Fibroblast of the aortic adventitia (primary cell): ENCODE measurements at places on chromosomes 1 and 21. TPM values are rescaled to one million over a fixed set of nuclear protein-coding genes. Genes with fewer than 3 reads are reported as not detected.

DNA sequence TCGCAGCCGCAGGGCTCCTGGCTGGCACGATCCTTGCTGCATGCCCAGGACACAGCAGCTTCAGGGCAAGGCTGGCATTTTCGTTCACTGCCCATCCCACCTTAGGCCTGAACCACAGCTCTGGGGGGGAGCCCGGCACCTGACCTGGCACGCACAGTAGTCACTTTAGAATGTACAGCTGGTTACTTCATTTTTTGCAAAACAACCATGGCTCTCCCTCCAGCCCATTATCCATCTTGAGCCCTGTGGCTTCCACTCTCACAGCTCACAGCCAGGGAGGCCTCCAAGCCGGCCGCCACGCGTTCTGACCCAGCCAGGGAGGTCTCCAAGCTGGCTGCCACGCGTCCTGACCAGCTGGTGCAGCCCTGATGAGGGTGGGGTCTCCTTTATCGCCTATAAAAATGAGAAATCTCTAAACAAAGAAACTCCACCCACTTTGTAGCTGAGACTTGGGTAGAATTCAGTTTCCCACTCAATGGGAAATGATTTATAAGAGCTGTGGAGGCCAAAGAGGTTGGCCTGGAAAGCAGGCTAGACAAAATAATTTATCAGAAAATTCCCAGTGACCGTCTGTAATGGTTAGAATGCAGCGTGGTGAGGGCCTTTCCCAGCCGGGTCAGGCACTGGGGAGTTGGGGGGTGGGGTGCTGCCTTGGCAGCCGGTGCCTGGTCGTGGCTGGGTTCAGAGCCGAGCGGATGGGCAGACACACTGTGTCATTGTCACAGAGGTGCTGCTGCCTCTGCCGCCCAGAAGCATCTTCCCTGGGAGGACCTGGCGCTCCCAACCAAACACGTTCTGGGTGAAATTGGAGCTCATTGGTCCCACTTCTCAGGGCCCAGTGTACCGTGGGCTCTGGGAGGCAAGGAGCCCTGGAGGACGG lies 54.6 kb upstream of the ACTRT2 start:
- DNase-seq: no peak

DNA sequence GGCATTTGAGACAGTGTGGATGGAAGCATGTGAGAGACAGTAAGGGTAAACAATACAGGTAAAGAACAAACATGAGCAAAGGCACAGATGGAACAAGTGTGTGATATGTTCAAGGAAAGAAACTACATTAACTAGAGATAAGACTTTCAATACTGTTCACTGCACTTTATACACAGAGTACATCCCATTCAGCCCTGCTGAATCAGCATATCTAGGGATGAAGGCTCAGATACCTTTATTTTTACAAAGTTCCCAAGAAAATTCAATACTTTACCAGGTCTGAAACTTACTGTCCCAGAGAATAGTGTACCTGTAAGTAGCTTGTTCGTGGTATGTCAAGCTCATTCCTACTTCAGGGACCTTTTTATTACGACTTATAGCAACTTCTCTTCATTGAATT lies 122.5 kb downstream of the LHX4 start:
- DNase-seq: no peak

DNA sequence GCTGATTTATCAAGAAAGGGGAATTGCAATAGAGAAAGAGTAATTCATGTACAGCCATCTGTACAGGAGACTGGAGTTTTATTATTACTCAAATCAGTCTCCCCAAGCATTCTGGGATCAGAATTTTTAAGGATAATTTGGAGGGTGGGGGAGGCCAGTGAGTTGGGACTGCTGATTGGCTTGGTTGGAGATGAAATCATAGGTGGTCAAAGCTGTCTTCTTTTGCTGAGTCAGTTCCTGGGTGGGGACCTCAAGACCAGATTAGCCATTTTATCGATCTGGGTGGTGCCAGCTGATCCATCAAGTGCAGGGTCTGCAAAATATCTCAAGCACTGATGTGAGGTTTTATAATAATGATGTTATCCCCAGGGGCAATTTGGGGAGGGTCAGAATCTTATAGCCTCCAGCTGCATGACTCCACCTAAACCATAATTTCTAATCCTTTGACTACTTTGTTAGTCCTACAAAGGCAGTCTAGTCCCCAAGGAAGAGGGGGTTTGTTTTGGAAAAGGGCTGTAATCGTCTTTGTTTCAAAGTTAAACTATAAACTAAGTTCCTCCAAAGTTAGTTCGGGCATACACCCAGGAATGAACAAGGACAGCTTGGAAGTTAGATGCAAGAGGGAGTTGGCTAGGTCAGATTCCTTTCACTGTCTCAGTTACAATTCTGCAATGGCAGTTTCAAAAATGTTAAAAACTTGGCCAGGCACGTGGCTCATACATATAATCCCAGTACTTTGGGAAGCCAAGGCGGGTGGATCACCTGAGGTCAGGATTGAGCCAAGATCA lies 16.9 kb upstream of the RAB3B start:
- peak; percentile 78 for DNase-seq

The S100A2 gene
- total RNA-seq: 3.3 TPM in 1 of 2 replicates, not detected in the other

GRCh38 chr21:38833117-38833516 lies 27.4 kb downstream of the ETS2 start:
- no peak for DNase-seq

DNA sequence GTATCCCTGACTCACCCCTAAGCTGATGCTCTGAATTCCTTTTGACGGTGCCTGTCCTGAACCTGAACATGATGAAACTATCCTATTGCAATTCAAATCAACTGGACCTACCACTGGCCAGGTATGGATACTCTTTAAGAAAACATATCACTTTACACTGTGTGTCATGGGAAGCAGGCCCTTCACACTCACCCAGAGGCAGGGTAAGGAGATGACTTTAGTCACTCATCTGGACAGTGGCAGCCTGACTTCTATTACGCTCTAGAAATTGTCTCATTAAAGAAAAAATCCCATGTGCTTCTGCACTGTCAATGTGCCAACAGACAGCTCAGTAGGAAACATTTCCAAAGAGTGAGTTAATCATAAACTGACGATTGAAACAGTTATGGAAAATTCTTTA lies 94.3 kb downstream of the VAV3 start:
- DNase-seq: peak; percentile 1

DNA sequence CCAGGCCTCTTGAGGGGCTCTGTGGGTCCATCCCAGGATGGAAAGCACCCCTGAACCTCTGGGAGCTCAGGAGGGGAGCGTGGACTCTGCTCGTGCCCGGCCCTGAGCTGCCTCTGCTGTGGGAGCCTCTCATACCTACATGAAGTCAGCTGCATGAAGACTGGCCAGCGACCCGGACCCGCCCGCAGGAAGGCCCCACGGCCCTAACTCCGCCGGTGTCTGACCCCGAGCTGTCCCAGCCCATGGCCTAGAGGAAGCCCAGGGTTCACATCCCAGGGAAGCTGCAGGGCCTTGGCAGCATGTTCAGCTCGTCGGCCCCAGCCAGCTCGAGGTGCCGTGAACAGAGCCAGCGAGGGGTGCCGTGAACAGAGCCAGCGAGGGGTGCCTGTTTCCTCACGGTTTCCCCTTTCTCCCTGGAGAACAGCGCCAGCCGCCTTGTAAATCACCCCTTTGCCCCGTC lies 178.1 kb upstream of the ARHGEF16 start:
- DNase-seq: no peak

GRCh38 chr1:208919371-208919770 lies 664.1 kb upstream of the CAMK1G start:
- DNase-seq: peak; percentile 20

The TPTE gene
- not detected in 2 replicates for total RNA-seq

DNA sequence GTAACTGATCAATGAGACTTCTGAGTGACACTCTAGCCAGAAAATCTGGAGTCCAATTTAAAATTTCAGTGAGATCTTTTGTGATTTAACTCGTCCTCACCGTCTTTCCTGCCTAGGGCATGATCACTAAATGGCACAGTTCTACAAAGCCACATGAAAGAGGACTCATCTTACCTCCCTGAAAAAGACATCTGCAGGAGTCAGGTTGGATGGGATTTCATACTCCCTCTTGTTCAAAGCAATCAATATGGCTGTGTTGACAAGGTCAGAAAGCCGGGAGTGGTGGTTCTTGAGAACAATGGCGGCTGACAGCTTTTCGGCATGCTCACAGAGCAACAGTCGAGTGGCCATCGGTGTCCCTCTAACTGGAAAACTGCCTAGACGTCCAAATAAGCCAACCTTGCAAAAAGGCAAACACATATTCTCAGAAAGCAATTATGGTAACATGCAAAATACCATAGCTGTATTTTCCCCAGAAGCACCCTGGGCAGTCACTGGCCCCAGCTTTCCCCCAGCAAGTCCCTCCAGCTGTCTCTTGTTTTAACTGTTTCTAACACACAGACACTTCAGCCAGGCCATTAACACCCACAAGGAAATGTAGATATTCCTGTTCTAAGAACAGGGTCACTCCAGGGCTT lies 36.6 kb upstream of the ACTA1 start:
- DNase-seq: no peak

DNA sequence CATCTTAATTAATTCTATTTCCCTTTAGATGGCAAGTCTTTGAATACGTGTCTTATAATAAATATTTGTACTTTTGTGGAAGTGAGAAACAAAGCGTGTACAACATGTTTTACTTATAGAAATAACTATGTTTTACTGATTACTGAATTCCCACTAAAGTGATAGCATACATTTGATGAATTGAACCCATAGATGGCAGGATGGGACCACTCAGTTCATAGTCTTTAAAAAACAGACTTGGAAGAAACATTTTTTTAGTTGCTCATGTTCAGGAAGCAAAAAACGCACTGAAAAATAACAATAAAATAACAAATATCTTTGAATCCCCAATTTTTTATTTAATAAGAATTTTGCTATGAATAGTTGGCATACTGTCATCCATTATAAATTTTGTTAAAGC lies 507.1 kb upstream of the ZRANB2 start:
- peak; percentile 69 for DNase-seq
